ENCODE measurements at places on chromosomes 1 and 21. TPM values are rescaled to one million over a fixed set of nuclear protein-coding genes. Genes with fewer than 3 reads are reported as not detected.

The CYYR1 gene
- total RNA-seq: 37.9 TPM

The LHX8 gene
- total RNA-seq: 1.5 TPM

The PI4KB gene
- total RNA-seq: 31.0 TPM

The FCRL6 gene
- not detected for total RNA-seq

The TAF13 gene
- 41.5 TPM for total RNA-seq

The C1orf94 gene
- total RNA-seq: 5.8 TPM

The SPATA6 gene
- total RNA-seq: 11.0 TPM

The RNF186 gene
- not detected for total RNA-seq

The RBP7 gene
- 7.2 TPM for total RNA-seq

The TSACC gene
- total RNA-seq: 1.0 TPM

The CRP gene
- not detected for total RNA-seq

The AKNAD1 gene
- not detected for total RNA-seq

The FAM72D gene
- 12.7 TPM for total RNA-seq

The DUSP12 gene
- total RNA-seq: 27.6 TPM

The ZNF362 gene
- total RNA-seq: 30.0 TPM

The LORICRIN gene
- total RNA-seq: not detected

The HMCN1 gene
- 14.6 TPM for total RNA-seq

The IGSF21 gene
- total RNA-seq: 28.5 TPM

The FCGR3A gene
- total RNA-seq: not detected

The HPDL gene
- 60.6 TPM for total RNA-seq

The ATP6V0B gene
- total RNA-seq: 105 TPM

The KRTAP19-5 gene
- total RNA-seq: not detected

The PIK3R3 gene
- total RNA-seq: 13.6 TPM

The LRRN2 gene
- 2.5 TPM for total RNA-seq

The DIO1 gene
- not detected for total RNA-seq

The CRNN gene
- total RNA-seq: not detected

The NEK2 gene
- total RNA-seq: 22.9 TPM

The NECTIN4 gene
- total RNA-seq: 0.29 TPM

The RSPO1 gene
- 0.21 TPM for total RNA-seq

The BCL2L15 gene
- 0.11 TPM for total RNA-seq

The TESK2 gene
- 10.9 TPM for total RNA-seq

The FAM3B gene
- 2.0 TPM for total RNA-seq

The NFASC gene
- total RNA-seq: 15.2 TPM

The HTR6 gene
- 0.69 TPM for total RNA-seq

The DCDC2B gene
- not detected for total RNA-seq

The CYP4X1 gene
- total RNA-seq: 1.3 TPM
